ENCODE measurements at places on chromosomes 3 and 15. TPM values are rescaled to one million over a fixed set of nuclear protein-coding genes. Genes with fewer than 3 reads are reported as not detected.

GRCh38 chr15:70474471-70475406, 288.6 kb downstream of the UACA start:
- DNase-seq: peak; percentile 35
- H3K4me3 ChIP-seq: no peak overlapping the region
- no peaks in the 10 kb centered on the region for H3K36me3 ChIP-seq
- peaks cover 13% of the 10 kb centered on the region for H3K4me1 ChIP-seq
- H3K27me3 ChIP-seq: peaks cover 7% of the 10 kb centered on the region

- no peak overlapping the region for H3K4me3 ChIP-seq
- H3K4me1 ChIP-seq: no peaks in the 10 kb centered on the region
- no peaks in the 10 kb centered on the region for H3K36me3 ChIP-seq
Observed at GRCh38 chr3:113174801-113175485, 36.4 kb upstream of the BOC start.

TP63 gene
- 0.89 TPM for total RNA-seq

DNA sequence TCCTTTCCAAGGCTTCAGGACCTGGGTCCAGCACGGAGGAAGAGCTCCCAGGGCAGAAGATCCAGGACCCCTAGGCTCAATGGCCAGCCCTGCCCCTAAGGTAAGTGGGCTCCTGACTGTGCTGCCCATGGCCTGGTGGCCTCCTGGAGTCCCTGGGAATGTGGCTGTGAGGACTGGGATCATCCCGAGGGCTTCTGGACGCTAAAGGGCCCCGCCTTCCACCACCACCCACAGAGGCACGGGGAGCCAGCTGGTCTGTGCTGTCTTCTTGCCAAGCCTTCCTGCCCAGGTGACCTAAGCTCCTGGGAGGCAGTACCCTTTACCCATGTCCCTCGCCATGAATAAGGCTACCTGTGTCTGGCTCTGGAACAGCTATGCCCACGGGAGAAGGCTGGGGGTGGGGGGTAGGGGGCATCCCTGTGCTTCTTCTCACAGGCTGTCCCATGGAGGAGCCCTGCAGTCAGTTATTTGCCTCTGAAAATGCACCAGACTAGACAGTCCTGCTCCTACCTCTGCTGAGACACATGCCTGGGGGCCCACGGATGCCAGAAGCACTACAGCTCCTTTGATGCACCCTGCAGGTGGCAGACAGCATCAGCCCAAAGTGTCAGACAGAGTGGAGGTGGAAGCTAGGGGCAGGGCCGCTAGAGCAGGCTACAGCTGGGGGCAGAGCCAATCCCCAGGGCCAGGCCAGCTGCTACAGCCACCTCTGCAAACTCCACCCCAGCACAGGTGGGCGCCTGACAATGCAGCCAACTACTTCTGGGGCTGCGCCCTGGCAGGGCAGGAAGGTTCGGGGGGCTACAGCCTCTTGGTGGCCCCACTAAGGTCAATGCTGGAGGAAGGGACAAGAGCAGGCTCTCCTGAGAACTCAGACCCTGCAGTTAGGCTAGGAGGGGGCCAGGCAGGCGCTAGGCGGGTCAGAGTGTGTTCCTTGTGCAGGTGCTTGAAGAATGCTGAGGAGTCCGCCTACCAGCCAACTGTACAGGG, 90.9 kb downstream of the SEC22A start:
- H3K27me3 ChIP-seq: no peaks in the 10 kb centered on the region
- no peak for DNase-seq
- H3K4me1 ChIP-seq: no peaks in the 10 kb centered on the region
- no peaks in the 10 kb centered on the region for H3K36me3 ChIP-seq
- no peak overlapping the region for H3K4me3 ChIP-seq
- no peak overlapping the region for H3K27ac ChIP-seq

GRCh38 chr3:46110701-46111493, 83.6 kb upstream of the XCR1 start:
- H3K27ac ChIP-seq: no peak overlapping the region
- no peaks in the 10 kb centered on the region for H3K27me3 ChIP-seq
- peaks cover 10% of the 10 kb centered on the region for H3K4me1 ChIP-seq
- no peak overlapping the region for H3K4me3 ChIP-seq
- no peak for DNase-seq
- H3K36me3 ChIP-seq: no peaks in the 10 kb centered on the region

KIF15 gene
- total RNA-seq: 1.1 TPM

DNA sequence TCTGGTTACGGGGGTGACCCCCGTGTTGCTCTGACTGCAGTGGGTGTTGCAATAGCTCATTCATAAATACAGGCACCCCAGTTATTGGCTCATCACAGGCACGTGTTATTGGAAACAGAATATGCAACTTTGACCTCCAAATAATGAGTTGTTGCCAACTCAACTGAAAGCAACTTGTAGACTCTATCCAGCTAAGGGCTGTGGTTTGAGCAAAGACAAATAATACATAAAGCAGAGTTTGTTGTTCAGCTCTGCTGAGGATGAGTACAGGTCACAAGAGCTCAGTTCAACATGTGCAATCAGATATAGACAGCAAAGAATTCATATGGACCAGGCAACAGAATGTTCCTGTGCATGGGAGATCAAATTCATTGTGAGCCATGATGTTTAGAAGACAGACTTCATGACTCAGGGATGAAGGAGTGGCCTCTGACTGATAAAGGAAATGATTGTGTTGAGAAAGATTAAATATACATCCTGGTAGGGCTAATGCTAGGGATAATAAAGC, 87.6 kb upstream of the LRIG1 start:
- peaks cover 12% of the 10 kb centered on the region for H3K27me3 ChIP-seq
- H3K36me3 ChIP-seq: no peaks in the 10 kb centered on the region
- peaks cover 2% of the 10 kb centered on the region for H3K4me1 ChIP-seq
- H3K4me3 ChIP-seq: no peak overlapping the region
- H3K27ac ChIP-seq: no peak overlapping the region
- DNase-seq: no peak

FANCI gene
- total RNA-seq: 16.8 TPM

MIX23 gene
- 14.1 TPM for total RNA-seq

DNA sequence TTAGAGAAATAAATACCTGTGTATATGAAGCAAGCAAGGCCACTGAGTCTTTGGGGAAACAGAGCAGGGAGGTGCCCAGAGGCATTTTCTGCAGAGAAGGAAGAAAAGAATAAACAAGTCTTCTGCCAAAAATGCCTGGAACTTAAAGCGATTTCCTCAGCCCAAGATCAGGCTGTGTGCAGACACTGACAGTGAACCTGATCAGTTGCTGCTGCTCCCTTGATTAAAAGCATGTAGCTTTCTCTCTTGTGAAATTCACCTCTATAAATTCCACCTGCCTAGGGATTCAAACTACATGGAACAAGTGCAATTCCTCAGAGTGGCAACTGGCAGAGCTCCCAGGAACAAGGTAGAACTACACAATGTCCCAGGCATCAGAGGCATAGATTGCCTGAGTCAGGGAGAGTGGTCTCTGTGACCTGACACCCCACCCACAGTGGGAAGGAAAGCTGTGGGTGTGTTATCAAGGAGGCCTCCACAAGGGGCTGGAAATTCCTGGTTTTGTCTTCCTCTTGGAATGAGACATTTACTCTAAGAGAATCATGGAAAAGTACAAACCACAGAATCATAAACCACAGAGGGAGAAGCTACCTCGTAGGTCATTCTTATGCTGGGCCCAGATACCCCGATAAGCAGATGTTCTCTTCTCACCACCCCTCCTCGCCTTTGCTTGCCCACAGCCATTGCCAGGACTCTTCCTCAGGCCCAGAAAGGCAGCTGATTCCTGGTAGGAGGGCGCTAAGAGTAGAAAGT, 1.8 kb upstream of the ZBTB38 start:
- no peak overlapping the region for H3K27ac ChIP-seq
- H3K27me3 ChIP-seq: no peaks in the 10 kb centered on the region

CAMK1 gene
- 4.9 TPM for total RNA-seq

- no peaks in the 10 kb centered on the region for H3K27me3 ChIP-seq
- H3K4me1 ChIP-seq: no peaks in the 10 kb centered on the region
- H3K27ac ChIP-seq: no peak overlapping the region
- no peaks in the 10 kb centered on the region for H3K36me3 ChIP-seq
- DNase-seq: no peak
Observed at GRCh38 chr15:93372208-93372864, 283.3 kb upstream of the RGMA start.

GRCh38 chr3:113304102-113304501, 92.7 kb downstream of the BOC start:
- no peak overlapping the region for H3K4me3 ChIP-seq
- no peaks in the 10 kb centered on the region for H3K4me1 ChIP-seq
- DNase-seq: no peak
- no peaks in the 10 kb centered on the region for H3K27me3 ChIP-seq

AHSG gene
- not detected for total RNA-seq

DNA sequence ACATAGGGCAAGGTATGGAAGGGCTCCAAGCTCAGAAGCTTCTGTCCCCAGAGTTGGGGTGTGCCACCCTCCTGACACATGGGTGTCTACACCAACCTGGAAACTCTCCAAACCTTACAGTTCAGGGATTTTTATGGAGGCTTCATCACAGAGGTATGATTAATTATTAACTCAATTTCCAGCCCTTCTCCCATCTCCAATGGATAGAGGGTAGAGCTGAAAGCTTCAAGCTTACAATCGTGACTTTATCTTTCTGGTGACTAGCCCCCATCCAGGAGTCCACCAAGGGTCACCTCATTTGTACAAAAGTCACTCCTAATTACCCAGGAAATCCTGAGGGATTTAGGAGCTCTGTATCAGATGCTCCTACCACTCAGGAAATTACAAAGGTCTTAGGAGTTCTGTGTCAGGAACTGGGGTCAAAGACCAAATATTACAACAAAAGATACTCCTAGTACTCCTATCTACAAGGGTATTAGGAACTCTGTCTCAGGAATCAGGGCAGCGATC, 62.7 kb downstream of the TFDP2 start:
- H3K4me1 ChIP-seq: no peaks in the 10 kb centered on the region
- no peak for DNase-seq
- no peaks in the 10 kb centered on the region for H3K27me3 ChIP-seq
- no peaks in the 10 kb centered on the region for H3K36me3 ChIP-seq
- H3K27ac ChIP-seq: no peak overlapping the region

DNA sequence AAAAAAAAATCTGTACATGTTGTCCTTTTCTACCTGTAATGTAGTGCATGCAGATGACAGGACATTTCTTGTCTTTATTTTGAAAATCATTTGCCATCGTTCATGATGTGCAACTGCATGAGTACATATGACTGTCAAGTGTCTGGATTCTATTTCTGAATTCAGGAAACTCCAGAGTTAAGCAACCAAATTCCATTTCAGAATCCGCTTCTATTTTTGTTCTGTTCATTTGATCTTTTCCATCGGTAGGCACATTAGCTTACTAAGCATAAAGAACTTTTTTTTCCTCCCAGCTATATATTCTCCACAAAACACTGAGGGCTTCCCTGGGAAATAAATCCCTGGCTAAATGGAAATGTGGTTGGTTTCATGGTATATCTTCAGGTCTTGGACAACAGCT, 365.6 kb downstream of the PTPRG start:
- DNase-seq: no peak
- no peaks in the 10 kb centered on the region for H3K4me1 ChIP-seq
- no peak overlapping the region for H3K27ac ChIP-seq
- H3K27me3 ChIP-seq: no peaks in the 10 kb centered on the region

- no peaks in the 10 kb centered on the region for H3K4me1 ChIP-seq
- no peaks in the 10 kb centered on the region for H3K27me3 ChIP-seq
- no peak for DNase-seq
- H3K36me3 ChIP-seq: no peaks in the 10 kb centered on the region
- no peak within 1 kb of the TSS for H3K4me3 ChIP-seq
Observed at GRCh38 chr3:2098398-2099027, at the start of gene CNTN4. TSS of gene CNTN4 (plus strand) at chr3:2098866.

DNA sequence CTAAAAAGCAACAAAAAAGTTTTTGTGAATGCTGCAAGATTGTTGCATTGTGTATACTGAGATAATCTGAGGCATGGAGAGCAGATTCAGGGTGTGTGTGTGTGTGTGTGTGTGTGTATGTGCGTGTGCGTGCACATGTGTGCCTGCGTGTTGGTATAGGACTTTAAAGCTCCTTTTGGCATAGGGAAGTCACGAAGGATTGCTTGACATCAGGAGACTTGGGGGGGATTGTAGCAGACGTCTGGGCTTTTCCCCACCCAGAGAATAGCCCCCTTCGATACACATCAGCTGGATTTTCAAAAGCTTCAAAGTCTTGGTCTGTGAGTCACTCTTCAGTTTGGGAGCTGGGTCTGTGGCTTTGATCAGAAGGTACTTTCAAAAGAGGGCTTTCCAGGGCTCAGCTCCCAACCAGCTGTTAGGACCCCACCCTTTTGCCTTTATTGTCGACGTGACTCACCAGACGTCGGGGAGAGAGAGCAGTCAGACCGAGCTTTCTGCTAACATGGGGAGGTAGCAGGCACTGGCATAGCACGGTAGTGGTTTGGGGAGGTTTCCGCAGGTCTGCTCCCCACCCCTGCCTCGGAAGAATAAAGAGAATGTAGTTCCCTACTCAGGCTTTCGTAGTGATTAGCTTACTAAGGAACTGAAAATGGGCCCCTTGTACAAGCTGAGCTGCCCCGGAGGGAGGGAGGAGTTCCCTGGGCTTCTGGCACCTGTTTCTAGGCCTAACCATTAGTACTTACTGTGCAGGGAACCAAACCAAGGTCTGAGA, 4.7 kb downstream of the BHLHE40 start:
- H3K4me3 ChIP-seq: no peak overlapping the region
- H3K27me3 ChIP-seq: no peaks in the 10 kb centered on the region
- H3K36me3 ChIP-seq: no peaks in the 10 kb centered on the region
- peaks cover 40% of the 10 kb centered on the region for H3K4me1 ChIP-seq
- peak; percentile 43 for DNase-seq

DNA sequence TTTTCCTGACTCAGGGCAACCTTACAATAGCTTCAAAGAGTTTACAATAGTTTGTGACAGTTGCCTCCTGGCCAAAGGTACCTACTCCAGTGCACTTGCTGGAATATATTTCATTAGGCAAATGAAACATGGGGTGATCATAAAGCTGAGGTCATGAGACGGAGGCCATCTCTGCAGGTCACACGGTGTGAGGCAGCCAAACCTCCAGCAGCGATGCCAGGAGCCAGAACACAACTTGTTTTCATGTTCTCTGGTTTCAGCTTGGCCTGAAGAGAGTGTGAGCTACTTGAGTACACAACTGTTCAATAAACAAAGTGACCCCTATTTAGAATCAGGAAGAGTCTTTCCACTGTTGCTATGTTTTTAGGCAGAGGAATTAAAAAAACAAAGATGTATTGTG, 42.7 kb upstream of the PYGO1 start:
- H3K27me3 ChIP-seq: peaks cover 7% of the 10 kb centered on the region
- no peak overlapping the region for H3K4me3 ChIP-seq
- no peaks in the 10 kb centered on the region for H3K4me1 ChIP-seq
- H3K27ac ChIP-seq: no peak overlapping the region

LPP gene
- 102 TPM for total RNA-seq

- peaks cover 43% of the 10 kb centered on the region for H3K27me3 ChIP-seq
- DNase-seq: no peak
- H3K4me3 ChIP-seq: no peak overlapping the region
- peaks cover 3% of the 10 kb centered on the region for H3K4me1 ChIP-seq
Observed at GRCh38 chr15:82641129-82641798, 5.9 kb downstream of the CPEB1 start.

NANOGP8 gene
- not detected for total RNA-seq

PCOLCE2 gene
- not detected for total RNA-seq

FSIP1 gene
- total RNA-seq: 0.25 TPM

- H3K36me3 ChIP-seq: no peaks in the 10 kb centered on the region
- H3K4me3 ChIP-seq: no peak overlapping the region
- no peaks in the 10 kb centered on the region for H3K4me1 ChIP-seq
- H3K27me3 ChIP-seq: no peaks in the 10 kb centered on the region
Observed at GRCh38 chr3:143216709-143217182, 97.2 kb downstream of the CHST2 start.

Data from CD4-positive, CD25-positive, alpha-beta regulatory T cell (primary cell).